ENCODE measurements at places on chromosomes 7 and 10.
A peak's percentile ranks its signal among the peaks of the same experiment; 100 is the strongest.

GRCh38 chr7:142901426-142902259 lies 16.1 kb upstream of the TRPV6 start:
- no peak overlapping the region for H3K4me3 ChIP-seq
- H3K36me3 ChIP-seq, result no peaks in the 10 kb centered on the region
- peaks cover 6% of the 10 kb centered on the region for H3K4me1 ChIP-seq
- DNase-seq, result no peak

DNA sequence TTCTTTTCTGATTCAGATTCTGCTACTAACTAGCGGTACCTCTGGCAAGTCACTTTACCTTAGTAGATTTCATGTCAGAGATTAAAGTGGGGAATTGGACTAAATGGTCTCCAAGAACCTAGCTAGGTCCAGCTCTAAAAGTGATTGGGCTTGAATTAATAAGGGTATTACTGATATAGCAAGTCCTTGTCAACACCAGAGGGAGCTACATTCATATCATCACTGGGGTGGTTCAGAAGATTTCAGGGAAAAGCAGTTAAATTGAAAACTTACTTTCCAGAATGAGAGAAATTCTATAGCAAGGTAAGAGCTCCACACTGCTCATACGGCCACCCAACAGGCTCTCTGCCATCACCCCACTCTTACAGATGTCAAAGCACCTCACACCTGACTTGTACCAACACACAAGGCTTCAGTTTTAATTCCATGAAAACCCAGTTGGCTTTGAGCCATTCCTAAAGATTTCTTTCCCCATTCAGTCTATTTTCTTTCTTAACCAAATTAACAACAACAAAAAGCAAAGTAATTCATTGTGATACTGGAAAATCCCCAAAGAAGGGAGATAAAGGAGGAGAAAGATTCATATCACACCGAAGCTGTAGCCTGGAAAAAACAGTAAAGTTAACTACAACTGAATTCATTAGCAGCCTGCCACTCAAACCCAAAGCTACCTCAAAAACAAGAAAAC lies 38.0 kb upstream of the SPOCK2 start:
- H3K4me3 ChIP-seq, result no peak overlapping the region
- peaks cover 9% of the 10 kb centered on the region for H3K36me3 ChIP-seq
- no peaks in the 10 kb centered on the region for H3K4me1 ChIP-seq
- H3K27ac ChIP-seq, result no peak overlapping the region

DNA sequence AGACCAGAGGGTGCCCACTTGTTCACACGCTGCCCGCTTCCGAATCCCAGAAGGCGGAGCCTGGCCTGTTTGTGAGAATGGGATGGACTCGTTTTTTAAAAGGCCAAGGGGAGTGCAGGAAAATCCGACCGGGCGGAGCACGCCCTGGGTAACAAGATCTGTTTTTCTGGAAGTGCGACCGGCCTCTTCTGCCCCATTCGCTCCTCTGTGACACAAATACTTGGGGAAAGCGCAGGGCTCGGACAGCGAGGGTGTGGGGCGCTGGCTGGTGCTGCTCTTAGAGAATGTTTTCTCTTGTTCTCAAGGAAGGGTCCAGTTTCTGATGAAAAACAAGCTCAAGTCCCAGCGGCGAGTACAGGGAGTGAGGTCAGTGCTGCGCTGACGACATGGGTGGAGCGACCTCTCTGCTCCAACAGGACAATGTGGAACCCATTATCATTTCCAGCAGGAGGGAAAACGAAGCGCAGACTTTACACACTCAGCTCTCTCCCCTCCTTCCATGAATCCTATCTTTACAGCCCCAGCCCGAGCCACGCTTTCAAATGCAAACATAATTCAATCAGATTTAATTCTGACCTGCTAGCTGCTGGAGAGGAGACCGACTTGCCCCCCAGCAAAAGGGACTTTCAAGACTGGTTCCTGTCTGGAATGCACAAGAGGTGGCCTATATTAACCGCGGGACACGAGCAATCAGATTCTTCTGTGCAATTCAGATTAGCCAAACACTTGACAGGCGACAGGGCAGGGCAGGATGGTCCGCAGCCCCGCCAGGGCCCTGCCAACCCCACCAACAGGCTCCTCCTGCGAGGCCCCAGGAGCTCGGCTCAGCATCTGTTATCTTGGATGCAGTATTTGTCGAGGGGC lies 1.1 kb downstream of the RADIL start:
- H3K4me1 ChIP-seq, result peaks cover 5% of the 10 kb centered on the region
- no peak overlapping the region for H3K27ac ChIP-seq
- peak; percentile 45 for DNase-seq

- no peaks in the 10 kb centered on the region for H3K36me3 ChIP-seq
- H3K27me3 ChIP-seq, result no peaks in the 10 kb centered on the region
- DNase-seq, result no peak
- H3K4me3 ChIP-seq, result no peak overlapping the region
- H3K4me1 ChIP-seq, result peaks cover 3% of the 10 kb centered on the region
Measured at GRCh38 chr7:95213148-95213547, 111.2 kb downstream of the PON1 start.

- H3K36me3 ChIP-seq, result no peaks in the 10 kb centered on the region
- no peak overlapping the region for H3K27ac ChIP-seq
- no peak overlapping the region for H3K4me3 ChIP-seq
- DNase-seq, result no peak
- no peaks in the 10 kb centered on the region for H3K4me1 ChIP-seq
Measured at GRCh38 chr10:104816501-104816900, 175.4 kb downstream of the SORCS3 start.
